ENCODE measurements at places on chromosomes 13 and 19.

GRCh38 chr13:23743278-23744076, 145.7 kb downstream of the MIPEP start:
- no peak for DNase-seq

DNA sequence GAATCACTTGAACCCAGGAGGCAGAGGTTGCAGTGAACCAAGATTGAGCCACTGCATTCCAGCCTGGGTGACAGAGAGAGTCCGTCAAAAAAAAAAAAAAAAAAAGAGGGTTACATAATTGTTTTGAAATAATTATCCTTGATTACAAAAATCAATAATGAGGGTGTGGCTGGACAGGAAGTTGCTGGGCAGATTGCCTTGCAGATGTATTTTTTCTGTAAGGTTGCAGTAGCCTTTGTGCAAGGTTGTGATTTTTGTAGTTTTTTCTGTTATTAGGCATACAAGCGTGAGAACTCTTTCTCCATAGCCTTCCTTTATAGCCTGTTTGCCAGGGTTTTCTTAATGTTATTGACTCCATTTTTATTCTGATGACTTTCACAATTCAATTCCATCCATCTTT, 40.7 kb upstream of the SIN3B start:
- no peak for DNase-seq

DNA sequence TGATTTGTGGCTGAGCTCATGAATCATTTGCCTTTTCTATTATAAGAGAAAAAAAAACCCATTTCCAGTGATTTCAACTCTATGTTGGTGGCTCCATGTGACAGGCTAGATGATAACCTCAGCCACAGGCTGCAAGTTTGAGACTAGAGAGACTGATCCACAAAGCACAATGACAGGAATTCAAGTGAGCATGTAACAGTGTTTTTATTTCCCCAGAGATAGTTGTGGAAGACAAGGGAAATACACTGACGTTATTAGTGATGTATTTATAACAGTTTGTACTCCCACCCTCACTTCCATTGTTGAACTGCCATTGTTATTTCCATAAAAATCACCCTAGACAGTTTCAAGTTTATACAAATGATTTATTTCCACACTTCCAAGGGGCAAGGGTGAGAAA, 27.9 kb upstream of the EDNRB start:
- no peak for DNase-seq

GRCh38 chr13:22082437-22083100, 411.7 kb downstream of the FGF9 start:
- no peak for DNase-seq

DNA sequence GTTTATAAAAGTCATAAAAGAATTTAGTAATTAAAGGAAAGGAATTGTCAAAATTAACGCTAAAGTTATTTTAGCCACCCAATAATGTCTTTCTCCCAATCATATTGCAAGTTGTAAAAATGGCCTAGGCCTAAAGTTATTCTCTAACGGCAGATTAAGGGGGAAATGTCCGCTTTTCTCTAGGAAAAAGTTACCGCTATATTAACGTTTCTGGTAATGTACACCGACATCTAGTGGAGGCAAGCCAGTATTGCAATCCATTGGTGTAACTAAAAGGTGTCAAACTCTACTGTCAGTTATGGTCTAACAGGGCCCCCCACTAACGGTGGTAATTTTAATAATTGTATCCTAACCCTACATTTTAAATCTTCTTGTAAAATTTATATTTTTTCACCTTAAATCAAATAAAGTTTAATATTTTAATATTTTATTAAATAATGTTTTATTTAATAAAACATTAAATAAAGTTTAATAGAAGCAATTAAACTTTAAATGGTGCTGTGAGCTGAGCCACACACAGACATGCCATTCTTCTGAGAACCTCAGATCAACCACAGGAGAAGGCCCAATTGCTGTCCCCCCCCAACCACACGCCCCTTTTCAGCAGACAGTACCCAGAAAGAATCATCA, 35.9 kb upstream of the ZSCAN5A start:
- DNase-seq: peak; percentile 30

- peak; percentile 13 for DNase-seq
Measured at GRCh38 chr13:31056644-31057271, 104.9 kb downstream of the HSPH1 start.

GRCh38 chr19:33802001-33802400, 5.3 kb downstream of the KCTD15 start:
- no peak for DNase-seq
